ENCODE measurements at places on chromosomes 16 and 17.

GRCh38 chr17:73151916-73152632 is 12.7 kb upstream of the SSTR2 start:
- DNase-seq = no peak

DNA sequence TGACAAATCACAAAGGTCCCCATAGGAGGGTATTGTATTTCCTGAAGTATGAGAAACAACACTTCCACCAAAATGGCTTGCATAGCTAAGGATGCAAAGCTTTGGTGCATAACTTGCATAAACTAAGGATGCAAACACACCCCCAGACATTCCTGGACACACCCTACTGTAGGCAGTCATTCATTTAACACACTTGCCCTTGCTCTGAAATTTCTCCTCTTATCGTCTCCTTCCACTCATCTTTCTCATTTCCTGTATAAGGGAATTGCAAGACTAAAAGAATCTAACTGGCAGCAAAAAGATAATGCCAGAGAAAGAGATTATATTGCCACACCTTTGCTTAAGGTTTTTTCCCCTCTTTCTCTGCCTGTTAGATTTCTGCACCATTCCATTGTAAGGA is 28.3 kb downstream of the CHD9 start:
- DNase-seq = no peak

GRCh38 chr17:79991924-79992648 is 43.6 kb downstream of the TBC1D16 start:
- peak; percentile 82 for DNase-seq

DNA sequence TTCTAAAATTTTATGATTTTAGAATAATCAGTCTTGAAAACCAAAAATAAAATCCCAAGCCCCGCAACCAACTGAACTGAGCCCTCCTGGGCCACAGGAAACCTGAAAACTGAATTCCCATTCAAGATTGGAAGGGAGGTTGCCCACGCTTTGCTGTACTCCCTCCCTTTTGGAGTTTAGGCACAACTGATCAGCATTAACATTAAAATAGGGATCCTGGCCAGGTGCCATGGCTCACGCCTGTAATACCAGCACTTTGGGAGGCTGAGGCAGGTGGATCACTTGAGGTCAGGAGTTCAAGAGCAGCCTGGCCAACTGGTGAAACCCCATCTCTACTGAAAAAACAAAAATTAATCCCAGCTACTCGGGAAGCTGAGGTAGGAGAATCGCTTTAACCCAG is 52.7 kb upstream of the NETO2 start:
- DNase-seq = no peak

DNA sequence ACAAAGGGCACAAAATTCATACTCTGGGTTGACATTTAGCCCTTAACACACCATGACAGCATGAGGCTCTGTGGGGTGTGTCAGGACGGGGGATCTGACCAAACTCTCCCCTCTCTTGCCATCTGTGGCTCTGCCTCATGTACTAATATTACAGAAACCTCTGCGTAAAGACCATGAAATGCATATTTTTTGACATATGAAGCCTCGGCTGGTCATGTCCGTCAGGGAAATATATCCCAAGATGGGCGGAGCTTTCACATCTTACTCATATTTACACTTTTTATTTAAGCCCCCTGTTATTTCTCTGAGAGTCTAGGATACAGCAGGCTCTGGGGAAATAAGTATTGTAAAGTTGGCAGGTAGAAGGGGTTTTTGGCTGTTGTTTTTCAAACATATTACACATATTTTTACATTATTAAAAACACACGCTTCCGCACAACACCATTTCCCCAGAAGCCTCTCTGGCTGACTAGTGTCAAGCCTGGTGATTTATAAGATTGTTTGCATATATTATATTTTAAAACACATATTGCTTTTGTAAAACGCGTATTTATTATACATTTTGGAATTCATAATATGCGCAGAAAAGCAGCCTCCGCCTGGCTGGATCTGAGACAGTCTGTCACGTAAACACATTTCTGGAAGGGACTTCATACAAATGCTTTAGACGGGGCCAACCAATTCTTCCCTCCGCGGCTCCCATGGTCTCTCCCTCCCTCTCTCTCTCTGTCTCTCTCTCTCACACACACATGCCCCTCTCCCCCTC is 237.7 kb upstream of the ZFHX3 start:
- DNase-seq = no peak

- DNase-seq = no peak
Observed at GRCh38 chr17:40347319-40348135, 17.0 kb downstream of the GJD3 start.

- DNase-seq = peak; percentile 13
Observed at GRCh38 chr16:87635541-87636049, 33.3 kb downstream of the JPH3 start.

GRCh38 chr16:28053461-28053860 is 10.1 kb downstream of the GSG1L start:
- no peak for DNase-seq

GRCh38 chr17:42880776-42881310 is 19.8 kb upstream of the G6PC1 start:
- DNase-seq = no peak

GRCh38 chr16:79691007-79691406 is 90.5 kb upstream of the MAF start:
- no peak for DNase-seq

DNA sequence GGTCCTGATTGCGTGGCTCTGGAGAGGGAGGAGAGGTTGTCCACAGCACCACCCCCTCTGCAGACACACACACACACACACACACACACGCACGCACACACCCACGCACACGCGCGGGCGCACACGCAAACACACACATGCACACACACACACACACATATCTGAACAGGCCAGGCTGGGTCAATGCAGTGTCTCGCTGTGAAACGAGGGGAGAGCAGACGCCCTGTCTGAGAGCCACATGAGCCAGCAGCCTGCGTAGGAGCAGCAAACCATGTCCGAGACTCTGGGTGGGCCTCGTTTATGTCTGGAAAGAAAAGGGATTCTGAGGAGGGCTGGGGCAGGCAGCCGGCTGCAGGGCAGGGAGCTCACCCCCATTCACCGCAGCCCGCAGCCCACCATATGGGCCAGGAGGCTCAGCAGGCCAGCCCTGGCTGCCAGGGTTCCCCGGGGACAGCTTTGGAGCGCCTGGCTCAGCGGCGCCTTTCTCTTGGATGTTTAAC is 93.3 kb upstream of the TNRC6C start:
- DNase-seq = no peak

GRCh38 chr16:27111486-27111885 is 44.8 kb downstream of the C16orf82 start:
- DNase-seq = no peak

DNA sequence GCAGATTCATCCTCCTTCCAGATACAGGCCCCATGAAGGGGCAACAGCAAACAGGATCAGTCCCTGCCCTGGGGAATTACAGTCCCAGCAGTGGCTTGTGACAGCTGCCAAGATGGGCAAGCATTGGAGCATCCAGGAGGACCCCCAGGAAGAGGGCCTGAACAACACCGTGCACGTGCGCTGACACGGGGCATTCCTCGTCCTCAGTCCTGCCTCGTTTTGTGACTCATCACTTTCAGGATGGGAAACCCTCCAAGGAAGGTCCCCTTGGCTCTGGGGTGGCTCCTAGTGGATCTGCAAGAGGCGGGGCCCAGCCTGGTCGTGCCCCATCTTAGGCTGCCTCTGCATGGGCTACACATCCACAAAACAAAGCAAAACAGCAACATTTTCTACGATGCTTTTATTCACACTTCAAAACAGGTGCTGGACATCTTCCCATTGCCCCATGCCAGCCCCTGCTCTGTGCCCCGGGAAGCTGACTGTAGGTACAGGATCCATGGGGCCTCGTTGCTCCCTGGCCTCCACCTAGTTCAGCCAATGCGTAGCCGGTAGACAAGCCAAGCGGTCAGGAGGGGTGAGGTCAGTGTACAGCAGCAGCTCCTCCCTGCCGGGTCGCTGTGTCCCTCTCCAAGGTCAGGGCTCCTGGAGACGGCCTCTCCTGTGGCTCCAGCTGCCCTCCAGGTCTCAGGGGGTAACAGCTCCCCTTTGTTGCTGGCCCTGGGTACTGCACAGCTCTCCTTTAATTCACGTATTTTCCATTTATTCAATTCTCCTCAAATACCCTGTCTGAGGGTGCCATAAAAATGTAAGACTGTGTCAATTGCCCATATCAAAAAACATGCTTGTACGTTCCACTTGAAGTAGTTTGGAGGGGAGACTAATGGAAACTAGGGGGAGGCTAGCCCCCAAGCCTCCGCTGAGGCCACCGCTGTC is 32.2 kb downstream of the ACTG1 start:
- no peak for DNase-seq

DNA sequence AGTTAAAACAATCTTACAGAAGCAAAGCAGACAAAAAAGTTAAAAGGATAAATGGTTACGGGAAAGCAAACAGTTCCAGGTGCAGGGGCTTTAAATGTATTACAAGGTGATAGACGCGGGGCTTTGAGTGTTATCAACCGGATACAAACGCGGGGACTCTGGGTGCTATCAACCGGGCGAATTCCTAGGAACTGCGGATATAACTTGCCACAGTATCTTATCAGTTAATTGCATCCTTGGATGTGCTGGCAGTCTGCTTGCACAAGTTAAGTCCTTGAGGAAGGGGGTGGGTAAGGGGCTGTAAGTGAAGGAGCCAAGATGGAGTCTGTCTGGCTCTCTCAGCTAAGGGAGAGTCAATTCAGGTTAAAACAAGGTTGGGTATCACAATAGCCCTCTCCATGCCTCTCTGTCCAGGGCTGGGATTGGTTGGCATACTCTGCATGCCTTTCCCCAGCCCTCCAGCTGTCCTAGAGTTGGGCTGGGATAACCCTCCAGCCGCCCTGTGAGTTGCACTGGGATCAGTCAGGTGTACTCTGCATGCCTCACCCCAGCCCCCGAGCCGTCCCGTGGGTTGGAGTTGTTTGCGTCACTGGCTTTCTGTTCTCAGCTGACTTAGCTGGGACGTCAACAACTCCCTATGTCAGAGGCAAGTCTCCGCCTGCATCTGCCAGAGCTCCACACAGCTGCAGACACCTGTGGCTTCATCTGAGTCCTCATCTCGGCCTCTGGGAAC is 40.9 kb downstream of the TMEM235 start:
- peak; percentile 77 for DNase-seq

- no peak for DNase-seq
Observed at GRCh38 chr17:38322156-38322779, 21.5 kb downstream of the GPR179 start.

DNA sequence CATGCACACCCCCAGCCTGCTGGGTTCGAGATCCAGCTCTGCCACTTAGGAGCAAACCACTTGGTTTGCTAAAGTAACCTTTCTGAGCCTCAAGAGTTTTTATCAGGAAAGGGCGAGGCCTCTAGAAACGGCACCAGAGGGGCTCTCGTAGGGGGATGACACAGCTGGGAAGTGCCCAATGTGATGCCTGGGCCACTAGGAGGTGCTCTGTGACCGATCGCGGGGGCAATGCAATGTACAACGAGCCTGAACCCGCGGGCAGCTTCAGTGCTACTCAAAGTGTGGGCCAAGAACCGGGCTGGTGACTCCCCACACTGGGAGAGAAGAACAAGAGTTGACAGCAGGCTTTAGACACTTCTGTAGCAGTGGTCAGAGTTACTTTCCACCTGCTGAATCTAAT is 9.4 kb downstream of the C16orf89 start:
- no peak for DNase-seq

DNA sequence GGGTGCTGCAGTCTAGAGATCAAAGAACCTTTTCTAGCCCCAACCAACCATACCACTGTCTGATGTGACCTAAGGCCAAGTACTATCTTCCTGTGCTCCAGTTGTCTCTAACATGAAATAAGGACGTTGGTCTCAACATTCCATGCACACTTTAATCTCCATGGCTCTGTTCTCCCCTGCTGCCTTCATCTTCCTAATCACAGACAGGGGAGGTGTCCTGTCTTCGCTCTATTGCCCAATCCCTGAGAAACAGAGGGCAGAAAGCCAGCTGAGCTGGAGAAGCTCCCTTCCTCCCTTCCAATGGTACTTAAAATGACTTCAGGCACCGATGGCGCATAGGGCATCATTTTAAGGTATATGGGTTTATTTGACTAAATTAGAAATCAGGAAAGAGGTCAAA is 148.9 kb upstream of the GNAO1 start:
- no peak for DNase-seq

DNA sequence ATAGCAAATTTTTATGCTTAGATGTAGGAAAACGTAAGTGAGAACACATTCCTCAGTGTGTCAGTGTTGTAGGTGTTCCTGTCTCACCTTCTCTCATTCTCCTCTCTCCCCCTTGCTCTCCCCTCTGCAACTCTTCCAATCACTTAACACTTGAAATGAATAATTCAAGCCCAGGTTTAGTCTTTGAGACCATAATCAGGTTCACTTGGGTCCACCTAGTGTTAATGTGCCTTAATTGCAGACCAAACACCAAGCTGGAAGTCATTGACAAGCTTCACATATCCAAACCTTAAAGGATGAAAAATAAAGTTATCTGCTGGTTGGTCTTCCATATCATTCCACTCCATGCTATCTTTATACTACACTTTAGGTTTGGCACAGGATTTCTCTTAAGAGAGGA is 37.0 kb downstream of the STXBP4 start:
- no peak for DNase-seq

DNA sequence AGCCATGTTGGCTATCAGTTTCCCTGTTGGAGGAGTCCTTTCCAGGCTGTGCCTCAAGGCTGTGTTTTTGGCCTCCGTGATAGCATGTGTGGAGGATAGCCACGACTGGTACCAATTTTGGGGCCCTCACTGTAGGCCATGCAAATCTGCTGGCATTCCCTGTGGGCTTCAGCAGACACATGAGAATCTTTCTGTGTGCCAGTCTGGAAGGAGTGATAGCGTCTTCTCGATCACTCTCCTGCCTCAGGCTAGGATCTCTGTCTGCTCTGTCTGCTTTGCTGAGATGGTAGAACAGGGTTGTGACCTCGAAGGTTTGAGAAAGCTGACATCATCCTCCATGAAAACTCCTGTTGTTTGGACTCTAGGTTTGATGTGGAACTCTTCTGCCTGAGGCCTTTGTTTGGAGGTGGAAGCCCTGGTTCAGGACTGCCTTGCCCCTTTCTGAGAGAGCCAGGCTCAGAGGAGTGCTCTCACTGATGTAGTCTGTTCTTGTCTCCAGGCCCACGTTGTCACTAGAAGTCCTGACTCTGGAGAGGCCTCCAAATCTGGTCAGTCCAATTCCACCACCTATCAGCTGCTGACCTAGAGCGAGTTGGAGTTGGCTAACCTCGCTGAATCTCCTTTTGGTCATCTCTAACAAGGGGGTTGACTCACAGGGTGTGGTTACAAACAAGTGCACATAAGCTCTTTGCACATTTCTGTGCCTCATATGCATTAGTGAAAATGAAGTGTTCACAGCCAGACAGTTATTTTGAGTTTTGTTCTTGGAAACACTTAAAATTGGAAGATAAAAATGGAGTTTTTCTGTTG is 12.1 kb upstream of the EDC4 start:
- DNase-seq = no peak

DNA sequence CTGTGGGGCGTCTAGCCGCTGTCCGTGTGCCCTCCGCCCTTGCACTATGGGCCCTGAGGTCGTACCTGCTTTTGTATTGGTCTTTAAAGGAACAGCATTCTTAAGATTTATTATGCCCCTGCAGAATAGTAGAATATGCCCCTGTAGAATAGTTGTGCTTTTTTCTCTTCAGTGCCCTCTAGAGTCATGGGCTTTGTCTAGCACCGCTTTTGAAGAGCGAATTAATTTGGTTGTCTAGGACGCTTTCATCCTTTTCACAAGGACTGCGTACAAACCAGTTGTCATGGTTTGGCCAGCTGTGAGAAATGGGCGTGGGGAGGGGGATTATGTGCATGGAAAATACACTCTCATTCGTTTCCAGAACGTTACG is 621 bp downstream of the CEP95 start:
- DNase-seq = peak; percentile 15
